ENCODE measurements at places on chromosomes 12 and 14.

GRCh38 chr12:100427078-100427477 lies 46.6 kb upstream of the NR1H4 start:
- DNase-seq: no peak

DNA sequence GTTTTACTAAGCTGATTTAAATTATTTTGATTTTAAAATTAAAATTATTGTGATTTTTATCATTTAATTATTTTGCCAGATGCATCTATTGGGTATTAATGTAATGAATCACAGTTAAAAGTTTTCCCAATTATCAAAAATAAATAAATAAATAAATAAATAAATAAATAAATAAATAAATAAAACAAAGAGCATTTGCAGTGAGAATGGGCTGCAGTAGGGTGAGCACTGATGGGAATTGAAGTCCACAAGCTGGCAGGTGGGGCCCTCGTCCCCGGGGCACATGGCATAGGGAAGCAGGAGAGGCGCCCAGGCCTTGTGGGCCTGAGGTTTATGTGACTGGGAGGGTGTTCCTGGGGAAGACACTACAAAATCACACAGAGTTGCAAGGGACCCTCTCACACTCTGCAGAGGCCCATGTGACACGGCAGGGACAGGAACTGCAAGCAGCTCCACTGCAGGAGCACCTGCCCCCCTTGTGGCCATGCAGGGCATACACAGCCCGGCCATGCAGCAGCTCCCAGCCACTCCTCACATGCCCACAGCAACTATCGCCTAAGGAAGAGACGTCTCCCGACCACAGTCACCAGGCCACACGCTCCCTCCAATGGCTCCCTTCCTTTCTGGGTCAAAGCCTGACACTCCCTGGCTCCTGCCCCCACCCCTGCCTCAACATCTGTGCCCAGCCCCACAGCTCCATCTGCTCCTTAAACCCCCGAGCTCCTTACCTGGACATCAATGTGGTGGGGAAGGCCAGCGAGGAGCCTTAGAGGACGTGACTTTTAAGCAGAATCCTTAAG lies 256.3 kb upstream of the SFSWAP start:
- no peak for DNase-seq

DNA sequence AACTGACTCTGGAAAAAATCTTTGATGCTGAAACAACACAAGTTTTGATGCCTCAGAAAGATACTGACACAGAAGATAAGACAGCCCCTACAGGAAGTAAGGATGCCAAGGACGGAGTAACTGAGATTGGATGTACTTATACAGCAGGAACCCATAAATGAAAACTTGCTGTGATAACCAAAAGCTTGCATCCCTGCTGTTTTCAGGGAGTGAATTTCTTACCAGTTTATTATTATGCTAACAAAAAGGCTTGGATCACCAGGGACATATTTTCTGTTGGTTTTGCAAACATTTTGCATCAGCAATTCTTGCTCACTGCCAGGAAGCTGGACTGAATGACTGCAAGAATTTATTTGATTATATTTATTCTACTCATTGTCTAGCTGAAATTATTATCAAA lies 197.7 kb downstream of the NAV3 start:
- DNase-seq: no peak

DNA sequence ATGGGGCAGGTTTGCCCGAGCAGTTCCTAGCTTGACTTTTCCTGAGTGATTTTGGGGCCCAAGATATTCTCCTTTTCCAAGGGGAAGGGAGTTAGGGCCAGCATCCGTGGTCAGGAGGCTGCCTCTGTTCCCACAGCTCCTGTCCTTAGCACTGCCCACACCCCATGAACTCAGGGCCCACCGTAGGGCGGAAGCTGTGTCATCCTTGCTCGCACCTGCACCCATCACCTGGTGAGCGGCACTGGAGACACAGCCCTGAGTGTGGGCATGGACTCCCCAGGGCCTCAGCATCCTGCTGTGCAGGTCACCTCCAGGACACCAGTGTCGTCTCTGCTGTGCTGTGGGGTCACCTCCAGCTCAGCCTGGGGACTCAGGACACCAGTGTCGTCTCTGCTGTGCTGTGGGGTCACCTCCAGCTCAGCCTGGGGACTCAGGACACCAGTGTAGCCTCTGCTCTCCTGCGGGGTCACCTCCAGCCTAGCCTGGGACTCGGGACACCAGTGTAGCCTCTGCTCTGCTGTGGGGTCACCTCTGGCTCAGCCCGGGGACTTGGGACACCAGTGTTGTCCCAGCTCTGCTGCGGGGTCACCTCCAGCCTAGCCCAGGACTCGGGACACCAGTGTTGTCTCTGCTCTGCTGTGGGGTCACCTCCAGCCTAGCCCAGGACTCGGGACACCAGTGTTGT lies 322.9 kb downstream of the ADGRD1 start:
- DNase-seq: no peak

DNA sequence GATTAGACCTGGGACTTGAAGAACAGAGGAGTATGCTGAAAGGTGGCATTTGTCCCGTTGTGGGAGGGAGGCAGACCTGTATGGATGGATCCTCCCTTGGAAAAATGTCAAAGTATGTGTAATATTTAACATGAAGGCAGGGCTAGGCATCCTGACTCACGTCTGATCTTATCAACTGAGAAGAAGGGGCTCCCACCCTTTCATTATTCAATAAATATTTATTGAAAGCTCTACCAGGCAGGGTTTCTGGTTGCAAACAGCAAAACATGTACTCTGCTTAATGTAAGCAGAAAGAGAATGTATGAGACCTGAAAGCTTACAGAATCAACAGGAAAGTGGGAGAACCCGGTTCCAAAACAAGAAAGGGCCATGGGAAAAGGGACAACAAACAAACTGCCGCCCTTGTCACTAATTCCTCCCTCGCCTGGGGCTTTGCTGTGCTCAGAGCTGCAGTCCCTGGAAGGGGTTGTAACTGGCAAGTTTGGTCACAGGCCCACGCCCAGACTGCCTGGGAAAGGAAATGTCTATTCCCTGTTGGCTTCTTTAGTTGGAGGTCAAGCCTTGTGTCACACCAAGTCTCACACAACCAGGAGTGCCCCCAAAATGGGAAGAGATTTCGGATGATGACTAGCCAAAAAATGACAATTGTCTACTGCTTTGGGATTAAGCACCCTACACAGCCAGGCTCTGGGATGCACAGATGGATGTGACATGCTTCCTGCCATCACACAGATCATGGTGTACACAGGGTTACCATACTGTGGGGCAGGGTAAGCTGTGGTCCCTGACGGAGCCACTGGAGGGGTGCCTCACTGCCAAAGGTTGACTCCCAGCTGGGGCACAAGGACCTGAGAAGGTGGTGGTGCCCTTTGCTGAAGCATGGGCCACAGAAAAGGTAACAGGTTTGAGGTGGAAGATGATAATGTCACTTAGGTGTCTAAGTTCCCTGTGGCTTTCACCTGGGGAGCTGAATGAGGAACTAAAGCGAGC lies 36.8 kb downstream of the RAB35 start:
- no peak for DNase-seq

DNA sequence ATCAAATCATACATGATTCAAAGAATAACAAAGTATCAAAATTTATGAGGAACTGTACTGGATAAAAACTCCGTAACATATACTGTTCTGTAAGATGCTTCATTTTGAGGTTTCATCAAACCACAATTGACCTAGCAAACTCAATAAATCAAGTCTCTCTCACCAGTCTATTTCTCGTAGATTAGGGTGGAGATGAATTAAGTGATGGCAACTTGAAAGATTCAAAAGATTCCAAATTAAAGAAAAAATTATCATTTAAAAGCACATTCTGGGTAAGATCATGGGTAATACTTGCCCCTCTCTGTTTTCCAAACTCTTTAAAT lies 74.4 kb downstream of the PAPLN start:
- no peak for DNase-seq

GRCh38 chr14:96363751-96364336 lies 518 bp downstream of the GSKIP start:
- DNase-seq: no peak

- no peak for DNase-seq
Measured at GRCh38 chr14:100755649-100756048, 29.0 kb downstream of the DLK1 start.

- no peak for DNase-seq
Measured at GRCh38 chr14:61203081-61203753, 77.9 kb downstream of the TMEM30B start.

DNA sequence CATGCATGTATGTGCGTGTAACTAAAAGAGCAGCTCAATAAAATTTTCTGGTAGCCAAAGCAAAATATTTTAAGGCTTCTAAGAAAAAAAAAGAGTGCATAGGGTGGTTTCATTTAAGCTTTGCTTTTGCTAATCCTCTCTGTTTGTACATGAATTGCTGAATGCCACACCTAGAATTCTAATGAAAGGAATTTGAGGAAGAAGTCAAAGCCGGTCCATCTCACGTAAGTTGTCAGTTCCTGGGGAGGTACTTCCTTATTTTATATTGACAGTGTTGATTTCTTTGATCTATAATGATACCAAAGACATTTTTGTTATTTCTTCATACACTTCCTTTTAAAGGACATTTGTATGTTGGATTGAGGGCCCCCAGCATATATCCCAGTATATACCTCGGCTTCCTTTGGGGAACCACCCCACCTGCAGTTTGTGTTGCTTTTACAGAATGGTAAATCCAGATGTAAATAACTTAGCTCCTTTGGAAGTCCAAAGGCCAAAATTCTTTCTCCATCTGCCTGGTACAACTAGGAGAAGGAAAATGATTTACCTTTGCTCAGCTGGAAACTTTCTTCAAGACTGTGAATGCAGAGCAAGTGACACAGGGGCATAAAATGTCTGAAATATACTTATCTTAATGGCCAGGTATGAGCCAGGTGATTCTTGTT lies 420.9 kb upstream of the ATP2B1 start:
- DNase-seq: no peak

DNA sequence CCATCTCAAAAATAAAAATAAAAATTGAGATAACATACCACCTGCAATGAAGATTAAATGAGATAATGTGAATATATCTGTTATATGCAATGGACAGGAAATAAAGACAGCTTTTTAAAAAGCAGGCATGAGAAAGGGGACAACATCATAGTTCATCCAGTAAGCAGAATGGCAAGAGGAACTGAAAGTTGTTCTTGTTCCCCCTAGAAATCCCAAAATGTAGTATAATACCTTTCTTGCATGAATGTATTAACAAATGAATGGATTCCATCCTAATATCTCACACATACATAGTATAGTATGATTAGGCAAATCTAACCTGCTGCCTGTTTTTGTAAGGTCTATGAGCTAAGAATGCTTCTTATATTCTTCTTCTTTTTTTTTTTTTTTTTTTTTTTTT lies 31.4 kb downstream of the FGD6 start:
- DNase-seq: no peak

DNA sequence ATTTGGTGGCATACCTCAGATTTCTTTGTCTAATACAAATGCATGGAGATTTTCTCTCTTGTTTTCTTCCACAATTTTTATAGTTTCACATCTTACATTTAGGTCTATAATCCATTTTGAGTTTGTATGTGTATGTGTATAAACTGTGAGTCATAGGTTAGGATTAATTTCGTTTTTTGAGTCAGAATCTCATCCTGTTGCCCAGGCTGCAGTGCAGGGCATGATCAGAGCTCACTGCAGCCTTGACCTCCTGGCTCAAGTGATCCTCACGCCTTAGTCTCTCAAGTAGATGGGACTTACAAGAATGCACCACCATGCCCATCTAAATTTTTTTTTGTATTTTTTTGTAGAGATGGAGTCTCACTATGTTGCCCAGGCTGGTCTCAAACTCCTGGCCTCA lies 71.6 kb downstream of the OTOGL start:
- DNase-seq: no peak

- no peak for DNase-seq
Measured at GRCh38 chr12:92952394-92952793, 23.3 kb upstream of the EEA1 start.

- DNase-seq: no peak
Measured at GRCh38 chr12:116642683-116643082, 83.5 kb downstream of the MAP1LC3B2 start.

DNA sequence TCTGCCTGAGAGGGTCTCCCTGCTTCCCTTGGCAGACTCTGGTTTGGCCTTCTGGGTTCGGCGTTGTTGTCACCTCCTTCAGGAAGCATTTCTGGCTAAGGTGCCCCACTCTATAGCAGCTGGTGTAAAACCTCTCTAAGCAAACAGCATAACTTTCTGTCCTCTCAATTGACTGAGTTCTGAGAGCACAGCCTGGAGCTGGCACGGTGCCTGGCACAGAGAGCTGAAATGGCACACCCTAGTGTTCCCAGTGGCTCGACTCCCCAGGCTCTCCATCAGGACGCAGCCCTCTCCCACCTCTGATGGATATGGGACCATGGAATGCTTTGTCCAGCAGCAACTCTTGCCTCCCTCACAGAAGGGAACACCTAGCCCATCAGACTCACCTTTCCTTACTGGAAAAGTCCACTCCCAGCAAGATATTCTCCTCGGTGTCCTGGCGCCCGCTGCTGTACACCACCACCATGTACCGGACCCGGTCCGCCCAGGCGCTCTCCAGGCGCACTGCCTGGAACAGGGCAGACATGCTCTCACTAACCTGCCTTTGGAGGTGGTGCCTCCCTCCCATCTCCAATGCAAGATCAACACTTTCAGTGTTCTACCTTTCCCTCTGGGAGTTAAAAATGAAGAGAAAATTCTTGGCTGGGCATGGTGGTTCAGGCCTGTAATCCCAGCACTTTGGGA lies 40.6 kb downstream of the SSH1 start:
- DNase-seq: no peak

- DNase-seq: no peak
Measured at GRCh38 chr14:37253905-37254304, 56.2 kb downstream of the MIPOL1 start.

- DNase-seq: no peak
Measured at GRCh38 chr12:60209933-60210332, 614.1 kb downstream of the SLC16A7 start.

- DNase-seq: no peak
Measured at GRCh38 chr12:96501133-96501761, 11.9 kb downstream of the CFAP54 start.

- DNase-seq: no peak
Measured at GRCh38 chr14:32381869-32382268, 52.8 kb downstream of the AKAP6 start.

- no peak for DNase-seq
Measured at GRCh38 chr14:98189062-98189461, 1082.9 kb downstream of the BCL11B start.

- no peak for DNase-seq
Measured at GRCh38 chr14:36582874-36583241, 444 bp upstream of the NKX2-8 start.

GRCh38 chr14:105313381-105314286 lies 914 bp upstream of the PACS2 start:
- DNase-seq: no peak

DNA sequence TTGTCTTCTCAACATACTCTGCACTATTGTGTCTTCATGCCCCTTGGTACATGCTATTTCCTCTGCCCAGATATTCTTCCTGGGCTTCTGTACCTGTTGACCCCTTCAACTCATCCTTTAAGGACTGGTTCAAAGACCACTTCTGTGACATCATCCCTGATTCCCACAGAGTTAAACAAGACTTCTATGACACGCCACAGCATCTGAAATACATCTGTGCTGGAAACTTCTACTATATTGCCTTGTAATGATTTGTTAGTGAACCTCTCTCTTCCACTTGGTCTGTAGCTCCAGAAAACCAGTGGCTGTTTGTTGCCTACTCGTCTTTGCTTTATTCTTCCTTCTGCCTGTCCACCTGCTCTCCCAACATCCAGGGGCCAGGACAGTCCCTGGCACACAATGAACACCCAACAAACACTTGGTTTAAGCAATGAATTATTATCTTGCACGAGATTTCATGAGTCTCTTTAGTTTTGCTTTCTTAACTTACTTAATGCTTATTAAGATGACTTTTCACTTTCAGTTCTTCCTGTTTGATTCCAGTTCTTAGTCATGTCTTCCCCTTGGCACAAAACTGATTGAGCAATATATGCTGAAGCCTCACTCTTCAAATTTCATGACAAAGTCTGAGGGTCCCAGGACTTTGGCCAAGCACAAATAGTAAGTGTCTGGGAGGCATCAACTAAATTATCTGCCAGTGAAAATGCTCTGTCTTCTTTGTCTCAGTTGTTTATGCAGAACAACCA lies 485.9 kb downstream of the APAF1 start:
- DNase-seq: no peak
